ENCODE measurements at places on chromosomes 1 and 21.

- no peak for DNase-seq
Observed at GRCh38 chr1:114274621-114275317, 121.1 kb upstream of the SYT6 start.

- DNase-seq = no peak
Observed at GRCh38 chr1:156592158-156592909, 758 bp downstream of the NAXE start.

- peak; percentile 92 for DNase-seq
Observed at GRCh38 chr21:36419996-36420395, 34.8 kb downstream of the CHAF1B start.

- no peak for DNase-seq
Observed at GRCh38 chr1:107935396-107936064, 29.4 kb downstream of the VAV3 start.

GRCh38 chr1:72845981-72846380, 563.6 kb upstream of the NEGR1 start:
- no peak for DNase-seq

DNA sequence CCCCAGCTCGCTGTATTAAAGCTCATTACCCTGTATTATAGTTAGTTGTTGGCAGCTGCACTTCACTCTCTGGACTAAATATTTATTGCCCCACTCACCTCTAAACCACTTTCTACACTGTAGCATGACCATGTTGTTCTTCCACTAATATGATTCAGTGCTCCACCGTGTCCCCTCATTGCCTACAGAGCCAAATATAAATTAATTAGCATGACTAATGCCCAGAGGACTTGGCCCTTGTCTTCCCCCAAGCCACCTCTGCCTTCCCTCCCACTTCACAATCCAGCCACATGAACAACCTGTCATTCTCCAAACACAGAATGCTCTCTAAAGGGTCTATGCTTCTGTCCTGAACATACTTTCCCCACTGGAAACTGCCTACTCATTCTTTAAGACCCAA, 276.5 kb downstream of the PLPP3 start:
- DNase-seq = no peak
